ENCODE measurements at places on chromosomes 11 and 22.

DNA sequence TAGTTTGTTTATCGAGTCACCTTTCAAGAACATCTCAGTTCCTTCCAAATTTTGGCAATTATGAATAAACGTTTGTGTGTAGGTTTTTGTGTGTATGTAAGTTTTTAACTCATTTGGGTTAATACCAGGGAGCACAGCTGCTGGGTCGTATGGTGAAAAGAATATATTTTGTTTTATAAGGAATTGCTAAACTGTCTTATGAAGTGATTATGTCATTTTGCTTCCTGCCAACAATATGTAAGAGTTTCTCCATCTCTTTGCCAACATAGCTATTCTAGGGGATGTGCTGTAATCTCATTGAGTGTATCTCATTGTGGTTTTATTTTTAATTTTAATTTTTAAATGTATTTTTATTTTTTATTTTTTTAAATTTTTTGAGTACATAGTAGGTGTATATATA, 27.3 kb downstream of the BCL2L13 start:
- no peak for DNase-seq

GRCh38 chr22:30313527-30314363, 13.0 kb downstream of the TBC1D10A start:
- DNase-seq, result no peak

- no peak for DNase-seq
Observed at GRCh38 chr11:43573233-43573632, 107.3 kb upstream of the HSD17B12 start.

- peak; percentile 82 for DNase-seq
Observed at GRCh38 chr22:32644252-32645100, 157.0 kb upstream of the TIMP3 start.

DNA sequence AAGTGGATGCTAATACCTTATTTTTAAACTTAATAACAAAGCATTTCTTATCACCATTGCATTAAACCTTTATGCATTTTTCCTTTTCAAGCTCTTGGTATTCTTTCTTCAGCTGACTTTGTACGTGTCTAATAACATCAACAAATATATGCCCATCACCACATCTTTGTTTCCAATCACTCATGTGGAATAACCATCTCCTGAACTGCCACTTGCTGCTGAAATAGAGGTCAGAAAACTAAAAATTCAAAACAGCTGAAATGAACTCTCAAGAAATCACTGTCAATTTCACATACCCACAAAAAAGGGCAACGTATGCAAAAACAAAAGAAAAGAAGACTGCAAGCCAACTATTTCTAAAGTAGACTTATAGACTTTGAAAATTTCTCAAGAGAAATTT, 7.4 kb downstream of the MSANTD4 start:
- DNase-seq, result no peak

DNA sequence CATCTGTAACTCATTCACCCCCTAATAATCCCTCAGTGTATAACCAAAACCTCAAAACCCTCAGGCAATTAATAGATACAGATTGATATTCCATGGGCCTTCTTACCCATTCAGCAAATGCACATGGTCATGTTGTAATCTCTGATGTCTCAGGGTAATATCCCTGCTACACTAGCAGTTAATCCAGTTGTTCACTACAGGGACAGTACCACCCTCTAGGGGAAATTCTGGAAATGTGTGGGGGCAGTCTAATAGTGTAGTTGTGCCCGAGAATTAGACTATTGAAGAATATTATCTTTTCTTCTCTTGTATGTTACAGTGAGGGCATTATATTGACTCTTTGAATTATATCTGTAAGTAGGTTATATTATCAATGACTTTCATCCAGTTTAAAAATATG, 175.4 kb downstream of the CWF19L2 start:
- DNase-seq, result no peak

DNA sequence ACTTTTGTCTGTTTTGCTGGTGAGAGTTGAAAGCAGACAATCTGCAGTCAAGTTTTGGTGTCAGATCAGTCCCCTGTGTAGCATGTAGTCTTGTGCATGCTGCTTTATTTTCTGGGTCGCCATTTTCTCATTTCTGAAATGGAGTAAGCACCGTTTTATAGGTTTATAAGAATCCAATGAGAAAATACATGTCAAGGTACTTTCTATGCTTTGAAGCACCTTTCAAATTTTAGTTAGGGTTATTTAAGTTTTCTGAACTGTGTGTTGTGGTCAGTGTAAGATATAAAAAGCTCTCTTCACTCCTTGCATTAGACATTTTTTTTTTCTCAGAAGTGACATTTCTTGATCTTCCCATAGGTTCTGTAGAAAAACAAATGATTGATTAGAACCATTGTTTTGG, 283.2 kb downstream of the ETS1 start:
- no peak for DNase-seq

- DNase-seq, result peak; percentile 27
Observed at GRCh38 chr11:2093575-2094353, 45.4 kb downstream of the IGF2 start.

- DNase-seq, result peak; percentile 30
Observed at GRCh38 chr11:111206472-111206871, 39.1 kb upstream of the POU2AF2 start.

- no peak for DNase-seq
Observed at GRCh38 chr11:43619863-43620505, 60.6 kb upstream of the HSD17B12 start.

- no peak for DNase-seq
Observed at GRCh38 chr11:93166862-93167261, 30.9 kb downstream of the SLC36A4 start.

DNA sequence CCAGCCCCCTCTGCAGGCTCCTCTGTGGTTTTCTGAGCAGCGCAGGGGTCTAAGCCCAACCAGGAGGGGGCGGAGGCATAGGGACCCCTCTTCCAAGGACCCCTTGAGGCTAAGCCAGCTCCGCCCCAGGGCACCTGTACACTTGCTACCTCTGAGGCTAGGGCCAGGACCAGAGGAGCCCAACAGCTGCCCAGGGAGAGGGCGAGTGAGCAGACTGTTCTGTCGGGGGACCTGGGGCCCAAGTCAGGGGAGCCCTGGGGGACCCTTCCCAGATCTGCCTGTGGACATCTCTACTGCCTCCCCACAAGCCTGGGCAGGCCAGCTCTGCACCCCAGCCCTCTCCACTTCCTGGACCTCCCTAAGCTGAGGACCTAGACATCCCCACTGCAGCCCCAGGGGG, 1.8 kb downstream of the B4GALNT4 start:
- no peak for DNase-seq

- DNase-seq, result no peak
Observed at GRCh38 chr11:117821431-117821830, 3.1 kb downstream of the FXYD2 start.

GRCh38 chr22:22045571-22046335, 63.2 kb upstream of the TOP3B start:
- DNase-seq, result no peak

DNA sequence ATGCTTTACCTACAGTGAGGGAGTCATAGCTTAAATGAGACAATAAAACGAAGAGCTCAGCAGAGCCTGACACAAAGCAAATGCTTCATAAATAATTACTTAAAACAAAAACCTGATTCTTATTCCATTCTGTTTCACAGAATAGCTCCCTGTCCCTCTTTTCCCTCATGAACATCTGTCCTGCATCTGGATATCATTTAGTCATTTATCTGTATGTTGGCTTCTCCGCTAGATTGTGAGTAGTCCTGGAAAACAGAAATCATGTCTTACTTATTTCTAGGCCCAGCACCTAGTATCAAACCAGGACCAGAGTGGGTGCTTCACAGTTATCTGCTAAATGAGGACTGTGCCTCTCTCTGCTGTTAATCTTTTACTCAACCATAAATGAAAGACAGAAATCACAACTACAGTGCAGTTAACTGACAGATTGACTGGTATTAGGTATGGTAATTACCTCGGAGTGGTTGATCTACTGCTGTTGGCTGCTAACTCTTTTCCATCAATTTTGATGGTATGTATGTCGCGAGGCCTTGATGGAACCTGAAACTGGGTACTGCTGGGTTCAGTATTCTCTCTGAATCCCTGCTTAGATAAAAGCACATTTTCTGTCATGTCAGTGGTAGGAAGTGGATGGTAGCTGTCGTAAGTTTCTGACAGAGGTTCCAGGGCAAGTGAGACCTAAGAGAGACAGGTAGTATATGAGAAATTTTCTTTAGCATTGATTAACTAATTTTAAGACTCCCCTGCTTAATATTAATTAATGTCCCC, 31.5 kb downstream of the C2CD3 start:
- no peak for DNase-seq
